ENCODE measurements at places on chromosomes 4 and X.

DNA sequence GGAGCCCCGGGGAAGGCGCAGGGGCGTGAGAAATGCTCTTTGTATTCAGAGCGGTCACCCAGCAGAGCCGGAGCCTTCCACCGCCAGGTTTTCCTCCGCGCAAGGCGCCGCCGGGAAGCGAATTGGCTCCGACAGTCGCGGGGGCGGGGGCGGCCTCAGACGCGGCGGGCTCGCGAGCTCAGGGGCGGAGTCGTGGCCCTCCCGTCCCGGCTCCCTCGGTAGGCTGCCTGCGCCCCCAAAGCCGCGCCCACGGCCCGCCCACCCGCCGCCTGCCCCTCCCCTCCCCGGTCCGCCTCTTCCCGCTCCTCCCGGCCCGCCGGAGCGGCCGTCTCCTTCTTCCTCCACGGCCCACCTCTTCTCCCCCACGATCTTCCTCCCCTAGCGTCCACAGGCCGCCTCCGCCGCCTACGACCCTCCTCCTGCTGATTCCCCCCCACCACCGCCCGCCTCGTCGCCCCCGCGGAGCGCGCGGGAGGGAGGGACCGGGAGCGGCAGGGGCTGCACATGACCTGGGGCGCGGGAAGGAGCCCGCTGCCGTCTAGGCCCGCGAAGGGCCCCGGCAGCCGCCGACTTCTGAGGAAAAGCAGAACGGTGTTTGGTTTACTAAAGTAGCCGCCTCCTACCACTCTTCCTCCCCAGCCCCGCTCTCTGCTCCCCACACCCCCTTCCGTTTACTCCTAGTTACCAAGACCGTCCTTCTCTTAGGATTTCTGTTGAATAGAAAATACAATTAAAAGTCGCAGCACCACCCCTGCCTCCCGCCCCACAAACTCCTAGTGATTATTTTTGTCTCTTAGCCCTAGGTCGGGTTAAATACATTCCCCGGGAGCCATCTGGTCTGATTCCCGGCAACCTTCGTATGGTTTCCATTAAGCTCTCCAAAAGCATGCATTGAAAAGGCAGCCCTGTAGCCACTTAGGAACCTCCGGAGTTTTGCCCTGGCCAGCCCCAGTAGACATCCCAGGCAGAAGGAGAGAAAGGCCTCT, 53.2 kb downstream of the C4orf51 start:
- peak; percentile 98 for DNase-seq

DNA sequence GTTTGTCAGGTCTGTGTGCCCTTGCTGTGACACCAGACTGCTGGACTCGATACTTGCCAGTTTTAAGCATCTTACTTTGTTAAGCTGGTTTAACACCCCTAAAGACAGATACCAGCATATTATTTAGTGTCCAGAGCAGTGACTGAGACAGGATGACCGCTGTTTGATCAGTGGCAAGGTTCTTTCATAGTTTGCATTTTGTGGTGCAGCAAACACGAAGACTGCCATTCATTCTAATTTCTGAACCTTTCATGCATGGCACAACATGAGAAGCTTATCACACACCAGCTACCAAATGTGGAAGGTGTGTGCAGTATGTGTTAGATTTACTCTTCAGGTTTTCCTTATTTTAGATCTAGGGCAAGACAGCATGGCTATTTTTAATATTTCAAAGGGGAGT, 28.2 kb downstream of the JADE1 start:
- no peak for DNase-seq

- DNase-seq = no peak
These were observed 6.3 kb upstream of the ATP10D start for GRCh38 chr4:47478804-47479203.

- no peak for DNase-seq
These were observed 3.5 kb upstream of the FGFR3 start for GRCh38 chr4:1789552-1789951.

DNA sequence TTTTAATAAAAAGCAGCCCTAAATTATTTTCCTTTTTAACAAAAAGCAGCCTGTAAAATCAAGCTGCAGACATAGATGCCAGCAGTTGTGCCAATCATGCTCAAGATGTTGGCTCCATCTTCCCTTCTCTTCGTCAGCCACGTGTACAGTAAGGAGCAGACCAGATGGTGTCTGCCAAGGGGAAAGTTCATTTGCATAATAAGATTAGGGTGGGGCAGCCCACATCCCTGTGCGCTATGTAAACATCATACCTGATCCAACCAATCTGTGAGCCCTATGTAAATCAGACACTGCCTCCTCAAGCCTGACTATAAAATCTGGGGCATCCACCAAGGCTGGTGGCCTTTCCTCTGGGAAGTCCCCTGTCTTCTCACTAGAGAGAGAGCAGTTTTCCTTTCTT, 23.1 kb upstream of the C1GALT1C1 start:
- DNase-seq = no peak

- DNase-seq = no peak
These were observed 127.9 kb downstream of the OR13H1 start for GRCh38 chrX:131671735-131672134.

GRCh38 chr4:156958276-156959074, 13.1 kb downstream of the PDGFC start:
- DNase-seq = no peak

DNA sequence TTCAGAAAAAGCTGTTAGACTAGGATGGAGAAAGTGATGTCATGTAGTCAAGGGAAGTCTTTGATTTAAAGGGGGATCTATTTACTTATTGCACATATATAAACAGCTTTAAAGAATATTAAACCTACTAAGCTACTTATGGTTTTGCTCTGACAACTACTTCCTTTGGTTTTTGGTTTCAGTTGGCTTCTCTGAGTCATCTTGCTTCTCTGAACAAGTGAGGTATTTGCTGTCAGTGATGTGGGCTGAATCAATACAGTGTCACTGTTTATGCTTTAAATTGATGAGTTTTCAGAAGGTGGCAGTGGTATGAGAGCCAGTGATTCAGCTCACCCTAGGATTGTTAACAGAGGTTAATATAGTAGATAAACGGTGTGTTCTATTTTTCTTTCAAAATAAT, 75.1 kb downstream of the CEP44 start:
- DNase-seq = no peak

DNA sequence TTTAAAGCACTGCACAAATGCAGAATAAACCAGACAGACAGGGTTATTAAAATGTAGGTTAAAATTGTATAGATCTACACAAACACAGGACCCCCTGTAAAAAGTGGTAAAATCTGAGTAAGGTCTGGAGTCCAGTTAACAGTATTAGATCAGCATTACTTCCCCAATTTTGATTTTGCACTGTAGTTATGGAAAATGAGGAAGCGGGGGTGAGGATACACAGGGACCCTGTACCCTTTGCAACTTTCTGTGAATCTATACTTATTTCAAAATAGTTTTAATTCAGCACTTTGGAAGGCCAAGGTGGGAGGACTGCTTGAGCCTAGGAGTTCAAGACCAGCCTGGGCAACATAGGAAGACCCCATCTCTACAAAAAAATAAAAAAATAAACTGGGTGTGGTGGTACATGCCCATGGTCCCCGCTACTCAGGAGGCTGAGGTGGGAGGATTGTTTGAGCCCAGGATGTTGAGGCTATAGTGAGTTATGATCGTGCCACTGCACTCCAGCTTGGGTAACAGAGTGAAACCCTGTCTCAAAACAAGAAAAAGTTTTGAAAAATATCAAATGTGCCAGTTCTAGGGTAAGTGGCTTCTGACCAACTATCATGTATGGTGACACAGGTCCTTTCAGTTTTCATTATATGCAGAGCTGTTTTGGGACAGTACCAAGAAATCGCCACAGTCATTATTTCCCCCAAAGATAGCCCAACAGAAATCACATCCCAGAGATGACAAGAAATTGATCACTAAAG, 17.7 kb downstream of the SEL1L3 start:
- no peak for DNase-seq

DNA sequence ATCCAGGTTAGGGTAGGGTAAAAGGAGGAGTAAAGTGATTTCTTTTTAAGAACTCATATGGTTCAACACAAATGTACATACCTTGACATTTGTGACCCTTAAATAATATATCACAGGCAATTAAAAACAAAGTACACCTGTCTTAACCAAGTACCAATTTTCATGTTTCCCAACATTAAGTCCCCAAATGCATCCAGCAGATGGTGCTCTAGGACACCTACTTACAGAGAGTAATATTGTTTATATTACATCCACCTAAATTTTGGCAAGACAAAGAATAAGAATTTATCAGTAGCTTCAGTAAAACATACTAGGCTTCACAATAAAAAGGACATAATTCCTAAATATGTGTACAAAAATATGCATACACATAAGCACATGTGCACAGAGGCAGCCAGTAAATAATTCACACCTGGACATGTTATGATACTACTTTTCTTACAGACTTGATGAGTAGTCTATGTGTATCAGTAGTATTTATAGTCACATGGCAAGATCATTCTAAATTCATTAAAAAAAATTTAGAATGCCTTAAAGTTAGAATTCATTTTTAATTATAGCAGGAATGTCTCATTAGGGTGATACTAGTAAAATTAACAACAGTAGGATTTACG, 219.7 kb downstream of the DCLK2 start:
- DNase-seq = no peak

GRCh38 chr4:13522282-13523104, 21.8 kb downstream of the NKX3-2 start:
- no peak for DNase-seq

Measured in right cardiac atrium (tissue), 5 donors.